ENCODE measurements at places on chromosomes 2 and 18. TPM values are rescaled to one million over a fixed set of nuclear protein-coding genes. Genes with fewer than 3 reads are reported as not detected.
A peak's percentile ranks its signal among the peaks of the same experiment; 100 is the strongest.

The CDC42EP3 gene
- 57.4 TPM for total RNA-seq

The MYOM1 gene
- total RNA-seq: 27.2 TPM

- no peak for DNase-seq
- peak overlapping the region; percentile 24 for H3K27ac ChIP-seq
- no peak overlapping the region for H3K4me3 ChIP-seq
- no peaks in the 10 kb centered on the region for H3K27me3 ChIP-seq
- peaks cover 11% of the 10 kb centered on the region for H3K4me1 ChIP-seq
Observed at GRCh38 chr2:163774862-163775261, 39.1 kb upstream of the FIGN start.

DNA sequence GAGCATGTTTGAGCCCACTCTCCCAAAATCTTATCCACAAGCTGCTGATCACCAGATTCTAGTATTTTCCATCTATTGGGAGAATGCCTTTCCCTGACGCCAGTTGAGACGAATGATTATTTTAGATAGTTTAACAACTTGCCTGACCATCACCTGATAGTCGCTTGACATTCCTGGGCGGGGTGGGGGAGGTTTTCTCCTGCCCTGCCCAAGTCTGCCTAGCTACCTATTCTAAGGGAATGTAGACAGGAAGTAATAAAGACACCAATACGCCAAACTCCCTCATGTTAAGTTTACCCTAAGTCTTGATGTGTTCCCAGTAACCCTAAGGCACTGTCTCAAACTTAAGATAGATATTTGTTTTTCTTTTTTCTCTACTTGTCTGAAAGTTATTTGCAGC is 4.6 kb upstream of the ACAA2 start:
- no peak for DNase-seq
- H3K4me1 ChIP-seq: no peaks in the 10 kb centered on the region
- no peak overlapping the region for H3K4me3 ChIP-seq
- no peak overlapping the region for H3K27ac ChIP-seq

GRCh38 chr2:229096409-229097066 is 174.5 kb downstream of the PID1 start:
- no peaks in the 10 kb centered on the region for H3K36me3 ChIP-seq
- no peak for DNase-seq
- H3K27me3 ChIP-seq: no peaks in the 10 kb centered on the region
- H3K4me1 ChIP-seq: peaks cover 18% of the 10 kb centered on the region
- H3K4me3 ChIP-seq: no peak overlapping the region

DNA sequence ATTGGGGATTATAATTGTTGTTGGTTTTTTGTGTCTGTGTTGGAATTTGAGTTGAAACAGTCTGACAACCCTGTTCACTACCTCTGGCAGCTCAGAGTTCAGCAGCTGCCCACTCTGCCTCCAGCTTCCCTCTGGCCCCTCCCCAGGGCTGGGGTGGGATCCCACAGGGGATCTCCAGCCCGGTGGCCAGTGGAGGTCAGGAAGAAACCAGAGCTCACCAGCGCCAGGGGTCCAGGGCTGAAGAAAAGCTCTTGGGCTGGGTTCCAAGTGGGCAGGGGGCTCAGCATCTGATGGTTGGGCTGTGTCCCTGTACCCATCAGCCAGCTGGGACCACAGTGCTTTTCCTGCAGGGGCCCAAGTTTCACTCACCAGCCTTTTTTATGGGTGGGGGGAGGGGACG is 16.5 kb upstream of the NCL start:
- no peak for DNase-seq
- H3K27ac ChIP-seq: no peak overlapping the region
- H3K4me3 ChIP-seq: no peak overlapping the region
- H3K27me3 ChIP-seq: no peaks in the 10 kb centered on the region
- H3K4me1 ChIP-seq: no peaks in the 10 kb centered on the region
- H3K36me3 ChIP-seq: no peaks in the 10 kb centered on the region

DNA sequence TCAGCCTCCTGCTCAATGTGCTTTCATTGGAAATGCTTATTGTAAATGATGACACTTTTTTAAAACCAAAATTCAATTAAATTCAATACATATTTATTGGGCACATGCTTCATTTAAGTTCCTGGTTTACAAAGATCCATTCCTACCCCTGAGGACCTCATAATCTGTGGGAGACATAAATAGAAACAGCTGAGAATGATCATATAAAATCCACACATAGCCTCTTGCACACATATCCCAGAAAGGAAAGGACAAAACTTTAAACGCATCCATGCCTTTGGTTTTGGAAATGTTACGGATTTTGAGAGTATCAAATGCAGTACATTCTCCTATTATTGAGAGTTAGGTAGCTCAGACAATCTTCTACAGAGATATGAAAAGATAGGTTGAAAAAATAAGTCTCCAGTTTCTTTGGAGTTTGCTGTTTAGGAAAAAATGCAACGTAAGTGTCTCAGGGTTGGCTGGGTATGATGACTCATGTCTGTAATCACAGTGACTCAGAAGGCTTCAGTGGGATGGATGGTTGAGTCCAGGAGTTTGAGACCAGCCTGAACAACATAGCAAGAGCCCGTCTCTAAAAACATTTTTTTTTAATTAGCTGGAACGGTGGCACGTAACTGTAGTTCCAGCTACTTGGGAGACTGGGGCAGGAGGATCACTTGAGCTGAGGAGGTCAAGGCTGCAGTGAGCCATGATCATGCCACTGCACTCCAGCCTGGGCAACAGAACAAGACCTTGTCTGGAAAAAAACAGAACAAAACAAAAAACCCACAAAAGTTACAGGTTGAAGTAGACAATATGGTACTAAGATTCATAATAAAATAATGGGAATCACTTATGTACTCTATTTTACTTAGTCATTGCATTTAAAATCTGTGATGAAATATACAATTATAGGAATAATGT is 3.9 kb upstream of the PRELID3A start:
- H3K27me3 ChIP-seq: no peaks in the 10 kb centered on the region
- H3K4me1 ChIP-seq: peaks cover 3% of the 10 kb centered on the region
- DNase-seq: no peak
- no peak overlapping the region for H3K4me3 ChIP-seq
- no peaks in the 10 kb centered on the region for H3K36me3 ChIP-seq
- no peak overlapping the region for H3K27ac ChIP-seq

DNA sequence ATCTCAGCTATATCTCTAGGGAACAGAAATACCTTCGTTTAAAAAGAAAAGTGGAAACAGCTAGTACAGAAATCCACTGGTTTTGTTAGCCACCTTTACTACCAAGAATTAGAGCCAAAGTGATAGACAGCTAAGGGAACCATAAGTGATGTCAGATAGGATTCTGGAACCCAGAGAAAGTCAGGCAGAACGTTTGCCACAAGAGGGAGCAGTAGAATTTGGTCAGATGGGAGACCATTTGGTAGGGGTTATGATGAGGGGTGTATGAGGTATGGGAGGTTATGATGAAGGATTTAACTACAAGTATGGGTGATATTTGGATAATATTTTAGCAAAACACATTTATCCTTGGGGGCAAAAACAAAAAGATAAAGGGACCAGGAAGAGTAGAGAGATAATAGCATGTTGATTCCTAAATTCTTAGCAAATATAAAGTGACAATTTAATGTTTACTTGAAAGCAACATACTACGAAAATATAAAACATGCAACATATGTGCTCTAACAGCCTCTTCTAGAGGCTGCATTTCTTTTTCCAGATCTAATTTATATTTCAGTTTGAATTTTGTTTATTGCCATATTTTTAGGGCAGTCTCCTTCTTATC is 3.3 kb downstream of the SLC8A1 start:
- no peaks in the 10 kb centered on the region for H3K36me3 ChIP-seq
- no peak overlapping the region for H3K27ac ChIP-seq
- DNase-seq: no peak
- H3K4me3 ChIP-seq: no peak overlapping the region
- peaks cover 22% of the 10 kb centered on the region for H3K4me1 ChIP-seq

Data from thoracic aorta (tissue), 2 donors.